ENCODE measurements at places on chromosomes 16 and 17. TPM values are rescaled to one million over a fixed set of nuclear protein-coding genes. Genes with fewer than 3 reads are reported as not detected.

Gene CLUH
- total RNA-seq: 65.7 TPM

Gene USP6
- total RNA-seq: not detected

DNA sequence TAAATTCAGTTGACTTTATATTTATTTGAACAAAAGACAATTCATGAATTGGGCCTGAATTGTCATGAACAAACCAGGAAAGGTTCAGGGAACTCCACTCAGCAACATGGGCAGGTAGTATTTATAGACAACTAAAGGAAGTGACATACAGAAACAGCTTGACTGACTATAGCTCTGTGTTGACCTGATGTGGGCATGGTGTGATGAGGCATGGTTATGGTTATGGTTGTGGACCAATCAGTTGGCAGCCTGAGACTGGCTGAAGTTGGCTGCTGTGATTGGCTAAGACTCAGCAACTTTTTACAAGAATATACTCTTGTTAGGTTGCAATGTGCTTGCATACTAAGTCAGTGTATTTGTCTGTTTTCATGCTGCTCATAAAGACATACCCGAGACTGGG lies 108.4 kb downstream of the HS3ST3B1 start:
- no peak for DNase-seq

DNA sequence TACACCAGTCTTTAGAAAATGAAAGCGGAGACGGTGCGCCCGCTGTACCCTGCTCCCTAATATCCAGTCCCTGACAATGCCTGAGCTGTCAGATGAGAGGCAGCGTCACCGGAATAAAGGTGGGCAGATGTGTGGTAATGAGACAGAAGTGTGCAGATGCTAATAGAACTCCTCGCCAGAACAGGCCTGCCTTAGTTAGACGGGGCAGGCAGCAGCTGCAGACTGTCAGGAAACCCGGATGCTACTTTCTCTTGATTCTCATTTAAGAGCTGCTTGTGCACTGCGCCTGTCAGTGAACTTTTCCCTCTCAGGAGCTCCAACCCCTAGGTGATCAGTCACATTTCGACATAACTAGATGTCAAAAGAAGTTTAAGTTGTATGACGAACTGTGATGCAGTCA lies 221.8 kb upstream of the IRX3 start:
- no peak for DNase-seq

DNA sequence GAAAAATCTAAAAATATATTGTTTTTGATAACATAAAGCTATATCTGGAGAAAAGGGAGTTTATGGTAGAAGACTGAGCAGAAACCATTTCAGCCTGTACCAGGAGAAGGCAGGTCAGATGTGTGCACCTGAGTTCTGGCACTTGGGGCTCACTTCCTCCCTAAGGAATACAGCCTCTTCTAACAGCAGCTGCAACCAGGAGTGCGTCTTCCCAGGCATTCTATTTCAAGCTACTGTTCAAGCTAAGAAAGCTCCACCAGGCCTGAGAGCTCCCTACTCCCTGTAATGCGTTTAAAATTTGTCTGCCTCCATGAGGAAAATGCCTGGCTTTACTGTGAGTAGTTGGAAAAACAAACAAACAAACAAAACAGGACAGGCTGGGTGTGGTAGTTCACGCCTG lies 96.1 kb downstream of the ZNF778 start:
- no peak for DNase-seq

- DNase-seq: no peak
Measured at GRCh38 chr17:57675427-57676387, 69.4 kb downstream of the CCDC182 start.

All from epithelial cell of proximal tubule (primary cell).